Fibroblast of skin of left biceps (primary cell): ENCODE measurements at places on chromosomes 3 and 15.

DNA sequence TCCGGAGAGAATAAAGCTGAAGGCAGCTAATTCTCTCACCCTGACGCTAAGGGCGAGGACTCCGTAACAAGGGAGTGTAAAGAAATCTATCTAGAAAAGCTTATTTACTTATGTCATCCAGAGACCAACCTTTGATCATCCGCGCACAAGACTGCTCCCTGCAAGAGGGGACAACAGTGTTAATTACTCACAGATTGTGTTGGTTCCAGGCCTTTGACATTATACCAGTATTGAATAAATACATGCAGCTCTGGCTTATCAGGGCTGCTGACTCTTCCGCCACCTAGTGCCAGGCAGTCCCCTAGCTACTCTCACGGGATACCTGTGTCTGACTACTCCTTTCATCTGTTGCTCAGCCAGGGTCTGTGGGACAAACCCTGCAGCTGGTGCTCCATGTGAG, 211.7 kb downstream of the DTWD1 start:
- no peak for DNase-seq

DNA sequence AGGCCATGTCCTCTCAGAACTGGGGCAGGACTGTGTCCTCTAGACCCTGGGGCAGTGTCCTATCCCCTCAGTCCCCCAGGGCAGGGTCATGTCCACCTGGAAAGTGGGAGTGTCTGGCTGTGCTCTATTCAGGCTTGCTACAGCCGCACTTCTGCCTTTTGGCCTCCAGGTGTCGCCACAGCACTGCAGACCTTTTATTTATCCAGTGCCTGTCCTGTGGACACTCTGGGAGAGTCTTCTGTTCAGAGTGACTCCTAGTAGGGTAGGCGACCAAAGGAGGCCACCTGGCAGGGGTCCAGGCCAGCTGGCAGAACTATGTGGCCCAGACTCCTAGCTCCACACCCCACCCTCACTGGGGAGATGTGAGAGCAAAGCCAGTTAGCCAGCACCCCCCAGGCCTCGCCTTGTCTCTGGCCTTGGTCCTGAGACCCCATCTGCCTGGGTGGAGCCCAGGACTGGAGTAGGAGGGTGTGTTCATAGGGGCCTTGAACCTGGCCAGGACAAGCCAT, 3.9 kb downstream of the TMIE start:
- no peak for DNase-seq

DNA sequence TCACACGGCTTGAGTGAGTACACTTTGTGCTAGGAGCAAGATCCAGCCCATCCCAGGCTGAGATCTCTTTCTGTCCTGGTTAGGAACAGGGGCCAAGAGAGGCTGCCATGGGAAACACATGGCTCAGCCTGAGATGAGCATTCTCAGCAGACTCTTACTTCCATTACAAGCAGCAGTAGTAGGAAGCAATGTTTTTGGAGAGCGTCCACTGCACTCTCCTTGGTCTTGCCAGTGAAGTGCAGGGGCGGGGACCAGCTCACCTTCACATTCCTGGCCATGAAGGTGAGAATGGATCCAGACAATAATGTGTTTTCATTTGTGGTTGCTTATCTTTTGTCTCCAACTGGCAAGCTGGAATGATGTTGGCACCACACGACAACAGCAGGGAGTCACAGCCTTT, 24.7 kb downstream of the ZNF80 start:
- no peak for DNase-seq

GRCh38 chr3:26840272-26840870, 217.8 kb downstream of the LRRC3B start:
- DNase-seq, result no peak
